ENCODE measurements at places on chromosomes 1 and 21. TPM values are rescaled to one million over a fixed set of nuclear protein-coding genes. Genes with fewer than 3 reads are reported as not detected.
A peak's percentile ranks its signal among the peaks of the same experiment; 100 is the strongest.

DNA sequence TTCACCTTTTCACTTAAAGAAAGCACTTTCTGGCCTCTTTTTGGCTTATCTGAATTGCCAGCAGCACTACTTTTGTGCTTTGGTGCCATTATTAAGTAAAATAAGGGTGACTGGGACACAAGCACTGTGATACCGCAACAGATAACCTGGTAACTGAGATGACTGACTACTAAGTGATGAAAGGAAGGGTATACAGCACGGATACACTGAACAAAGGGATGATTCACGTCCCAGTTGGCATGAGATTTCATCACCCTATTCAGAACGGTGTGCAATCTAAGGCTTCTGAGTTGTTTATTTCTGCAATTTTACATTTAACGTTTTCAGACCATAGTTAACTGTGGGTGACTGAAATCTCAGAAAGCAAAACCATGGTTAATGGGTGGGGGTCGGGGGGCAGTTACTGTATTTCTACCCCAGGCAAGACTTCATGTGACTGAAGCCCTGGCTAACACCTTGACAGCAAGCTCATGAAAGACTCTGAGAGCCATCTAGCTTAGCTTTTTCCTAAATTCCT lies 102.8 kb downstream of the CLIC6 start:
- no peak overlapping the region for H3K27ac ChIP-seq
- no peaks in the 10 kb centered on the region for H3K27me3 ChIP-seq
- no peaks in the 10 kb centered on the region for H3K4me1 ChIP-seq
- no peak for DNase-seq

The ITLN2 gene
- not detected for total RNA-seq

- no peak overlapping the region for H3K4me3 ChIP-seq
- no peaks in the 10 kb centered on the region for H3K36me3 ChIP-seq
- H3K27me3 ChIP-seq, result no peaks in the 10 kb centered on the region
- peak overlapping the region; percentile 99 for H3K27ac ChIP-seq
- peak; percentile 91 for DNase-seq
Measured at GRCh38 chr1:8879922-8880676, 1.6 kb upstream of the ENO1 start.

- no peaks in the 10 kb centered on the region for H3K4me1 ChIP-seq
- no peak overlapping the region for H3K27ac ChIP-seq
- no peaks in the 10 kb centered on the region for H3K27me3 ChIP-seq
- no peaks in the 10 kb centered on the region for H3K36me3 ChIP-seq
Measured at GRCh38 chr1:213287987-213288386, 236.9 kb downstream of the RPS6KC1 start.

The TFF3 gene
- total RNA-seq, result not detected

GRCh38 chr21:33255404-33255803 lies 10.8 kb upstream of the IL10RB start:
- H3K27ac ChIP-seq, result no peak overlapping the region
- H3K27me3 ChIP-seq, result no peaks in the 10 kb centered on the region

- H3K4me3 ChIP-seq, result no peak overlapping the region
- no peak for DNase-seq
- no peaks in the 10 kb centered on the region for H3K36me3 ChIP-seq
- no peaks in the 10 kb centered on the region for H3K4me1 ChIP-seq
- H3K27me3 ChIP-seq, result no peaks in the 10 kb centered on the region
Measured at GRCh38 chr1:14820295-14821085, 222.0 kb downstream of the KAZN start.

The SMCP gene
- not detected for total RNA-seq

GRCh38 chr1:156499842-156500542 lies 583 bp downstream of the MEF2D start:
- H3K4me1 ChIP-seq, result peaks cover 66% of the 10 kb centered on the region
- peak overlapping the region; percentile 86 for H3K4me3 ChIP-seq
- peak overlapping the region; percentile 99 for H3K27ac ChIP-seq

GRCh38 chr1:241286486-241286885 lies 70.5 kb downstream of the RGS7 start:
- no peak overlapping the region for H3K4me3 ChIP-seq
- H3K4me1 ChIP-seq, result no peaks in the 10 kb centered on the region
- no peaks in the 10 kb centered on the region for H3K27me3 ChIP-seq

DNA sequence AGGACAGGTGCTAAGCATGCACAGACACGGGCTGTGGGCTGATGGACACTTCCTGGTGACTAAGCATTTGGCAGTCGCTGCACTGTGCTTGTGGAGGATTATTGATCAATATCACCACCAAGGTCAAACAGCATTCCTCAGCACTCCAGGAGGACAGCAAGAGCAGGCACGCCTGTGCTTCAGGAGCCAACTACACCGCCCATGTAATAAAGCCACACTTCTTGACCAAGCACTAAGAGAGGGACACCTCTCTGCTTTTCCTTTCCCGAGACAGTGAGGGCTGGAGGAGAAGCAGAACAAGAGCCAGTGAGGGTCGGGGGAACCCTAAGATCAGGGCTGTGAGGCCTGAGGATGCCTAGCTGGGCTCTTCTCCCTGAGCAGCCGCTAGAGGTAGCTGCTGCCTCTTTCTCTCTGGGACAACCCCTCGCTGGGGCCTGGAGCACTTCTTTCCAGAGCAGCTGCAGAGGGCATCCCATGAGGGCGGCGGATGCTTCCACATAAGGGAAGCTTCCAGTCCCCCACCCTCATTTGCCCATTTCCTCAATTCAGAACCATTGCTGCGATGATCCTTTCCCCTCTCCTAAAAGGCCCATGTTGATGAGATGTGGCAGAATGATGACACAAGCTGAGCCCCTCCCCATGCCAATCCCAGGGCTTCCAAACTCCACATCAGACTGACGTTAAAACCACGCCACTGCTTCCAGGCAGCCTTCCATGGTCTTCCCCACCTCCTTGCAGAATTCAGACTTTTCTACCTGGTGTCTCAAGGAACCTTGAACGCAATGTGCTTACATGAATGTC lies 19.1 kb downstream of the RAB7B start:
- H3K36me3 ChIP-seq, result no peaks in the 10 kb centered on the region
- no peak overlapping the region for H3K27ac ChIP-seq
- H3K4me1 ChIP-seq, result peaks cover 7% of the 10 kb centered on the region
- DNase-seq, result no peak
- no peak overlapping the region for H3K4me3 ChIP-seq
- H3K27me3 ChIP-seq, result no peaks in the 10 kb centered on the region

The CNIH4 gene
- total RNA-seq, result 26.9 TPM

- H3K4me3 ChIP-seq, result no peak overlapping the region
- H3K4me1 ChIP-seq, result no peaks in the 10 kb centered on the region
- no peaks in the 10 kb centered on the region for H3K36me3 ChIP-seq
- H3K27me3 ChIP-seq, result no peaks in the 10 kb centered on the region
- no peak overlapping the region for H3K27ac ChIP-seq
- no peak for DNase-seq
Measured at GRCh38 chr1:209511169-209511568, 72.3 kb upstream of the CAMK1G start.

GRCh38 chr1:199875856-199876255 lies 151.7 kb upstream of the NR5A2 start:
- H3K4me3 ChIP-seq, result no peak overlapping the region
- H3K4me1 ChIP-seq, result no peaks in the 10 kb centered on the region
- H3K36me3 ChIP-seq, result no peaks in the 10 kb centered on the region

DNA sequence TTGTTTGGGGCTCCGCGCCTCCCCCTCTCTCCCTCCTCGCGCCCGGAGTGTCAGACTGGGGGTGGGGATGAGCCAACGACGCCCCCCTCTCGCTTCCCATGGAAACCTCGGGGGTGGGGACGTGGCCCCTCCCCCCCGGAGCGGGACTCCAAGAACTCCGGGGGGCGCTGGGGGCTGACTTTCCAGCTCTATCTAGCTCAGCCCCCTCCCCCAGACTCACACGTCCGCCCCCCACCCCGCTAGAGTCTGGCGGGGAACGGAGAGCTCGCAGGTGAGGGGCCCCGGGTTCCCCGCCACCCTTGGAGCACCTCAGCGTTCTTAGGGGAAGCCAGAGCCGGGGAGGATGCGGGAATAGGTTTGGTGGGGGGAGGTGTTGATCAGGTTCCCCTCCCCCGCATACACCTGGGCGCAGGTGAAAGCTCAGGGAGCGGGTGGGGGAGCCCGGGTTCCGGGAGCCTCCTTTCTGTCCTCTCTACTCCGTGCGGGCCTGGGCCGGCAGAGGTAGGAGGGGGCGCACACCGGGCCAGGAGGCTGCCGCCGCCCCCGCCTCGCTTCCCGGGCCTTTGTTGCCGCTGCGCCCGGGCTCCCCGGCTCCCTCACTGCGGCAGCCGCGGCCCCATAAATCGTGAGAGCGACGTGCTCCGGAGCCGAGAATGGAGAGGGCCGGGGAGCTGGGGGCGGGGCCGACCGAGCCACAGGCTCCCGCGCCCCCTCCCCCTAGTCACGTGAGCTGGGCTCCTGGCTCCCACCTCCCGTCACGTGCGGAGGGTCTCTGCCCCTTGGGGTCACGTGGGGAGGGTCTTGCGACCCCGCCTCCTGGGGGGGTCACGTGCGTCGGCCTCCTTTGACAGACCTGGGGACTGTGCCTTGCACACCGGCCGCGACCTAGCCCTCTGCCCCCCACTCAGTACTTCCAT lies 1.9 kb downstream of the EFNA3 start:
- H3K4me1 ChIP-seq, result peaks cover 46% of the 10 kb centered on the region
- H3K27me3 ChIP-seq, result peaks cover 42% of the 10 kb centered on the region
- H3K27ac ChIP-seq, result no peak overlapping the region
- peak overlapping the region; percentile 42 for H3K4me3 ChIP-seq
- no peaks in the 10 kb centered on the region for H3K36me3 ChIP-seq

DNA sequence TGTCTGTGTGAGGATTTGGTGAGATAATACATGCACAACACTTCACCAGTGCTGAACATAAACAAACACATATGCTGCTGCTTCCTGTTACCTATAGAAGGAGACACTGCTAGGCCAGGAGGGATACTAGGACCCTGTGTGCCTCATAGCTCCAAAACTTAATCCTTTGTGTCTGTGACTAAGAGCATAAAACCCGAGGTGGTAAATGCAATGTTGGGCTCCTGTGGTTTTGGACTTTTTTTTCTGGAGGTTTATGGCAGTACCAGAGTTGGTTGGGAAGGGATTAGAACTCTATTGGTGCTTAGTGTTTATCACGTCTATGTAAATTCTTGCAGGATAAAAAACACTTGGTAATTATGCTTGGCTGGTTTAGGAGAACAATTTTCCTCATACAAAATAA lies 122.9 kb downstream of the NUF2 start:
- H3K27me3 ChIP-seq, result no peaks in the 10 kb centered on the region
- DNase-seq, result no peak
- H3K4me3 ChIP-seq, result no peak overlapping the region
- no peaks in the 10 kb centered on the region for H3K36me3 ChIP-seq
- H3K4me1 ChIP-seq, result no peaks in the 10 kb centered on the region

The HCN3 gene
- 2.6 TPM for total RNA-seq

GRCh38 chr1:25091658-25092057 lies 140.6 kb downstream of the SYF2 start:
- no peak overlapping the region for H3K27ac ChIP-seq
- no peak overlapping the region for H3K4me3 ChIP-seq
- H3K4me1 ChIP-seq, result no peaks in the 10 kb centered on the region
- H3K36me3 ChIP-seq, result no peaks in the 10 kb centered on the region
- DNase-seq, result no peak

The TSPAN1 gene
- total RNA-seq, result 8.9 TPM

DNA sequence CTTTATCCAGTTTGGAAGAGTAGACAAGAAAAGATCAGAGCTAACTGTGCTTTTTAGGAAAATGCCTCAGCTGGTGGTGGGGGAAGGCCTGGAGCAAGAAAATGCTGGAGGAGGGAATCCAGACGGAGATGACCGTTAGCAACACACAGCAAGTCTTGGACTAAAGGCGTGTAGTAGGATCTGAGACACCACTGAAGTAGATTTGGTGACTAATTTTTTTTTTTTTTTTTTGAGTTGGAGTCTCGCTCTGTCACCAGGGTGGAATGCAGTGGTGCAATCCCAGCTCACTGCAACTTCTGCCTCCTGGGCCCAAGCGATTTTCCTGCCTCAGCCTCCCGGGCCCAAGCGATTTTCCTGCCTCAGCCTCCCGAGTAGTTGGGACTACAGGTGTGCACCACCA lies 41.2 kb downstream of the LPAR3 start:
- DNase-seq, result no peak
- no peak overlapping the region for H3K4me3 ChIP-seq
- H3K27ac ChIP-seq, result no peak overlapping the region
- no peaks in the 10 kb centered on the region for H3K27me3 ChIP-seq
- H3K36me3 ChIP-seq, result no peaks in the 10 kb centered on the region

- no peaks in the 10 kb centered on the region for H3K4me1 ChIP-seq
- no peaks in the 10 kb centered on the region for H3K36me3 ChIP-seq
- H3K27me3 ChIP-seq, result no peaks in the 10 kb centered on the region
- DNase-seq, result no peak
Measured at GRCh38 chr1:17156108-17156507, 36.9 kb upstream of the PADI2 start.

The FCRLA gene
- not detected for total RNA-seq

GRCh38 chr1:214467078-214467585 lies 84.3 kb downstream of the PTPN14 start:
- no peak overlapping the region for H3K27ac ChIP-seq
- no peaks in the 10 kb centered on the region for H3K36me3 ChIP-seq
- H3K27me3 ChIP-seq, result no peaks in the 10 kb centered on the region
- H3K4me3 ChIP-seq, result no peak overlapping the region
- no peaks in the 10 kb centered on the region for H3K4me1 ChIP-seq

- H3K27me3 ChIP-seq, result no peaks in the 10 kb centered on the region
- no peaks in the 10 kb centered on the region for H3K4me1 ChIP-seq
- no peak overlapping the region for H3K27ac ChIP-seq
Measured at GRCh38 chr21:42431196-42431595, 27.5 kb downstream of the UBASH3A start.

GRCh38 chr1:225477296-225477911 lies 49.6 kb upstream of the LBR start:
- no peaks in the 10 kb centered on the region for H3K4me1 ChIP-seq
- no peak overlapping the region for H3K4me3 ChIP-seq
- H3K27me3 ChIP-seq, result no peaks in the 10 kb centered on the region
- H3K27ac ChIP-seq, result no peak overlapping the region

- no peaks in the 10 kb centered on the region for H3K4me1 ChIP-seq
- H3K4me3 ChIP-seq, result no peak overlapping the region
- no peak overlapping the region for H3K27ac ChIP-seq
- H3K27me3 ChIP-seq, result no peaks in the 10 kb centered on the region
- DNase-seq, result no peak
Measured at GRCh38 chr1:189847613-189848012, 630.1 kb downstream of the BRINP3 start.

GRCh38 chr1:1900883-1901640 lies 10.2 kb upstream of the GNB1 start:
- H3K4me1 ChIP-seq, result peaks cover 3% of the 10 kb centered on the region
- no peaks in the 10 kb centered on the region for H3K27me3 ChIP-seq
- H3K4me3 ChIP-seq, result no peak overlapping the region
- no peaks in the 10 kb centered on the region for H3K36me3 ChIP-seq
- no peak overlapping the region for H3K27ac ChIP-seq

The ALX3 gene
- total RNA-seq, result not detected

The SPRR2G gene
- not detected for total RNA-seq

The B4GALT2 gene
- total RNA-seq, result 93.2 TPM

GRCh38 chr1:230877146-230877923 lies 9.0 kb upstream of the C1orf198 start:
- no peak overlapping the region for H3K27ac ChIP-seq
- no peak for DNase-seq
- H3K4me3 ChIP-seq, result no peak overlapping the region
- H3K36me3 ChIP-seq, result no peaks in the 10 kb centered on the region
- no peaks in the 10 kb centered on the region for H3K4me1 ChIP-seq

- peaks cover 13% of the 10 kb centered on the region for H3K4me1 ChIP-seq
- peak overlapping the region; percentile 79 for H3K4me3 ChIP-seq
- no peaks in the 10 kb centered on the region for H3K27me3 ChIP-seq
- peak; percentile 63 for DNase-seq
- H3K27ac ChIP-seq, result peak overlapping the region; percentile 92
Measured at GRCh38 chr1:93680420-93681100, 1.1 kb downstream of the BCAR3 start.

- peaks cover 4% of the 10 kb centered on the region for H3K4me1 ChIP-seq
- no peak overlapping the region for H3K27ac ChIP-seq
- no peak for DNase-seq
- no peaks in the 10 kb centered on the region for H3K27me3 ChIP-seq
- H3K36me3 ChIP-seq, result no peaks in the 10 kb centered on the region
Measured at GRCh38 chr1:99943223-99943794, 26.5 kb upstream of the SLC35A3 start.

Data from ascending aorta (tissue), 2 donors.